CD4-positive, alpha-beta T cell treated with Interleukin-4 for 1 hour (primary cell): ENCODE measurements at places on chromosomes 13 and 19.

- no peak for DNase-seq
Observed at GRCh38 chr19:10915130-10916091, 13.0 kb downstream of the YIPF2 start.

DNA sequence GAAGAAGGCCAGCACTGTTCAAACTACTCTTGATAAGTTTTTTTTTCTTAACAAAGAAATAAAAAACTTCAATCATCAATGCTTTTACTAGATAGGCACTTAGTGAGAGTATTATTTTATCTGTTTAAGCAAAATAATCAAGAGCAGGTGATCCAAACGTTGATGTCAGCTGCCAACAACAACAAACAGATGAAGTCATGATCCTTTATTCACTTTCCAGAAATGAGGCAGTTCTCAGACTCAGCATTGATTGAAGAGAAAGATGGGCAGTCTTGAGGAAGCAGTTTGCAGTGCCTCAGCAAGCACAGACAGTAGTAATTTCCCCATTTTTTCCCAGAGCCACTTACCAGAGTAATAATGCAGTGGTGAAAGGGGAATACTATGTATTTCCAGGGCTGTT lies 38.4 kb upstream of the CSNK1A1L start:
- no peak for DNase-seq

DNA sequence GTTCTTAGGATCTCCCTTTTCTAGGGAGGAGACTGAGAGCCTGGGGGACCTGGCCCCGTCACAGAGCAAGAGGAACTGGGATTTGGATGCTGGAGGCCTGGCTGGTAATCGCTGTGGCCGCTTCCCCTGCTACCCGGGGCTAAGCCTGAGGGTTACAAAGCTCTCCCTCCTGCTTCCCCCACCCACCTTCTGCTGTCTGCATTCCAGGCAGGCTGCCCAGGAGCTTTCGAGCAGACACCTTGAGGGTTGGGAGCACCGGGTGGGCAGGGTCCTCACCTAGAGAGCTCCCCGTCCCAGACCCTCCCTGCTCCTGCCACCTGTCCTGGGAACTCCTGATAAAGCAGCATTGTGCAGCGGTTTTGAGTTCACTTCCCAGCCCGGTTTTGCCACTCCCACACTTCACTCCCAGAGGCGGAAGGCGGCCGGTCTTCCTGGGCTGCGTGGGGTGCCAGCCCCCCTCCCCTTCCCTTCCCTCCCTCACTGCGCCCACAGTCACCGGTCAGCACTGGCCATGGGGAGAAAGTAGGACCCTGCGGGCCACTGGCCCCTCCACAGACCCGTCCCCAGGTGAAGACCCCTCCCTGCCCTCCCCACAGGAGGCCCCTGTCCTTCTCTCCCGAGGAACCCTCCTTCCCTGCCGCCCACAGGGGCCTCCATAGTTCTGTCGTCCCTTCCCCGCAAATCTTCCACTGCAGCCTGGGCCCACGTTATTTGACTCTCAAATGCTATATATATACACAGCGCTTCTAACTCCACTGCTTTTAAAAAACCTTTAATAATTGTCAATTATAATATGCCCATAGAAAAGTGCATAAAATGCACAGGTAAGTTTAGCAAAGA lies 8.1 kb downstream of the PAK4 start:
- DNase-seq: no peak

- no peak for DNase-seq
Observed at GRCh38 chr13:52808842-52809219, 39.6 kb downstream of the PCDH8 start.

DNA sequence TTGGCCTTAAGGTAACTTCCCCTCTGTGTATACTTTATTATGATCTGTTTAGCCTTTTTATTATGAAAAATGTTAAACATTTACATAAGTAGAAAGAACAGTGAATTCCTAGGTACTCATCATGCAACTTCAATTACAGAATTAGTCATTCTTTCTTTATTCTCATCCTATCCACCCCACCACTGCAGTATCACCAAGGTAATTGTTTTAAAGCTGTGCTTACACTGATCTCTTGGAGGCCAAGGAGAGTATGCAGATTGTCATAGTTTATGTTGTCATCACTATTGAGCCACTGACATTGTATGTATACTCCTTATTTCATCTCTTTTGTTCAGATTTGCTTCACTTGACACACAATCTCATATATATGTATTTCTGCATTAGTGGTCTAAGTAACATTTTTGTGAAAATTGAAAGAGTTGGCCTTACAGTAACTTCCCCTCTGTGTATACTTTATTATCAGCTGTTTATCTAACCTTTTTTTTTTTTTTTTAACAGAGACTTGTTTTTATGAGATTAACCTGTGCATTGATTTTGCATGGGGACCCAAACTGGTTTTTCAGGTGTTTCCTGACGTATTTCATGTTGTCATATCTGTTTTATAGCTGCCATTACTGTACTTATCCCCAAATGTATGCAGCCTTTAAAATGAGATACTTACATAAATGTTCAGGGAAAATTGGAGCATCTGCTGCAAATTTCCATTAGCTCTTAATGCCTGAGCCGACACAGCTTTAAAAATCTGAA lies 4.5 kb downstream of the ZNF507 start:
- DNase-seq: no peak

GRCh38 chr13:69737129-69737935 lies 370.3 kb upstream of the ATXN8OS start:
- DNase-seq: no peak

DNA sequence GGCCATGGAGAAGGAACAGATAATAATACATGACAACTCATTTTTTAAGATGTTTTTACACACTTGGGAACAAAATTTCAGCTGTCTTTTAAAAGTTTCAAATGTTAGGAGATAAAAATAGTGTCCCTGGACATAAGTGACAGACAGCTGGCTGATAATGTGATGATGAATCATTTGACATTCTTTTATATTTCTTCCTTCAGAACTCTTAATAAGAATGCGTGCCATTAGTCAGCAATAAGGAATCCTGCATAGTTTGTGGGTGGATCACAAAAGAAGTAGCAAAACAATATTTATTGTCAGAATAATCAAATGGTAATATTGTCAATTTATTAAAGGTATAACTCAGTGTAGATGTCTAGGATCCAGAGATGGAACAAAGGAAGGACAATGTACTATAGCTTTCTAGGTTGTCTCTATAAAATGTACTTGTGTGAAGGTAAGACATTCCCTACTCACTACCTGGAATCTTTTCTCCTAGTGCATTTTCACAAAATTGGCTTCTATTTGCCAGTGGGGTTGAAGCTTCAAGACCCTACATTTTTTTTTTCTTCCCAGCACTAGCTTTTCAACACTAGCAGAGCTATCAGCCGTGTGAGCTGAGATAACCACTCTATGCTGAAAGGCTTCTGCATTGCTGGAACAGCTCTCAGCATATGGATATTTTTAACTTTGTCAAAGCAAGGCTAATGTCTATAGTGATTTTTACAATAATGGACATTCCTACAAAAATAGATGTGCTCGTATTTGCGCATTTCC lies 175.6 kb upstream of the SLITRK6 start:
- DNase-seq: no peak

DNA sequence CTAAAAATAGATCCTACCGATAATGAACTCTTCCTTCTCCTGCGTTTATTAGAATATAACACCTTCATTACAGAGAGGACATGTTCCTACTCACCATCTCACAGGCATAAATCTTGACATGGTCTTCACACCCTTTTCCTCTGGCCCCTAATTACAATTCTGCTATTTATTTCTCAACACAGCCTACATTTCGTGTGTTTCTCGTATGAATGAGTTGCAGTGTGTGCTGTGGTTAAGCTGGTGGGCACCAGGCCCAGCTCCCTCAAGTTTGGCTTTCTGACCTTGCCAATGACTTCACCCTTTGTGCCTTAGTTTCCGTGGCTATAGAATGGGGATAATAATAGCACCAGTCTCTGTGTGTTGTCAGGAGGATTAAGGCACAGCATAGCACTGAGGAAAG lies 12.3 kb upstream of the KATNAL1 start:
- no peak for DNase-seq

DNA sequence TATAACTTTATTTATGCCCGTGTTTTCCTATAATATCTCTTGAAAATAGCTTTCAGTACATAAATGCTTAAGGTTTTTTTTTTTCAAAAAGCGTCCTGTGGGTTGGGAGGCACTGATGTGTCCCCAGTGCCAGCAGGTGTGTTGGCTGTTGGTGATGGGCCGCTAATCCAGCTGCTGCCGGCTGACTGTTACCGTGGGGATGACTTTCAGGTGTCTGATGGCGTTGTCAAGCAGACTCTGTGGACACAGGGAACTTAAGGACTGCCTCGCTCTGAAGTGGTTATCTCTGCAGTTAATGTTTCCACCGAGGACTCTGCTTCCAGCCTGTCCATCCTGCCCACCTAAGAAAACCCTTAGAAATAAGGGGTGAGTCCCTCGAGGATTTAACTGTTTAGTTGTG lies 94.5 kb downstream of the ANKRD10 start:
- no peak for DNase-seq

- no peak for DNase-seq
Observed at GRCh38 chr13:23889615-23890607, 711 bp upstream of the MIPEP start.

DNA sequence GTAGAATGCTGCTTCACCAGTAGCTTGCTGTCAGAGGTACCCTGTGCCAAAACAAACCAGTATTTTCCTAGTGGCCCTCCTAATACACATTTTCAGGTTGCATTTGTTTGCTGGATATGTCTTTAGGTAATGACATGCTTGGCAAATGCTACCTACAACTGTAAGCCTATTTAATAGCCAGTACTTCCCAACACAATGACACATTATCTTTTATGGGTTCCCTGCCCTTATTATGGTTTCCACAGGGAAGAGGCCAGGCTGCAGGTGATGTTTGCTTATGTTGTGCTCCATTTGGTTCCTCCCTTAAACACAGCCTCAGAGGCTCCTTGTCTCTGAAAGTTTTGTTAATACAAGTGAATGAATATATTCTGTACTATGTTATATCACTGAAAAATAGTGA lies 24.7 kb downstream of the FRY start:
- no peak for DNase-seq

- DNase-seq: no peak
Observed at GRCh38 chr13:75404726-75405125, 77.2 kb downstream of the TBC1D4 start.

GRCh38 chr13:87331178-87331577 lies 340.0 kb upstream of the SLITRK5 start:
- DNase-seq: no peak

GRCh38 chr13:39637890-39638289 lies 17.6 kb upstream of the COG6 start:
- no peak for DNase-seq

- DNase-seq: peak; percentile 67
Observed at GRCh38 chr19:43809762-43810696, 7.8 kb upstream of the LYPD5 start.

- no peak for DNase-seq
Observed at GRCh38 chr19:48798937-48799336, 11.9 kb downstream of the BCAT2 start.

GRCh38 chr13:49731766-49732165 lies 40.5 kb upstream of the EBPL start:
- DNase-seq: no peak

- peak; percentile 85 for DNase-seq
Observed at GRCh38 chr19:13100031-13100588, 2.5 kb downstream of the LYL1 start.

DNA sequence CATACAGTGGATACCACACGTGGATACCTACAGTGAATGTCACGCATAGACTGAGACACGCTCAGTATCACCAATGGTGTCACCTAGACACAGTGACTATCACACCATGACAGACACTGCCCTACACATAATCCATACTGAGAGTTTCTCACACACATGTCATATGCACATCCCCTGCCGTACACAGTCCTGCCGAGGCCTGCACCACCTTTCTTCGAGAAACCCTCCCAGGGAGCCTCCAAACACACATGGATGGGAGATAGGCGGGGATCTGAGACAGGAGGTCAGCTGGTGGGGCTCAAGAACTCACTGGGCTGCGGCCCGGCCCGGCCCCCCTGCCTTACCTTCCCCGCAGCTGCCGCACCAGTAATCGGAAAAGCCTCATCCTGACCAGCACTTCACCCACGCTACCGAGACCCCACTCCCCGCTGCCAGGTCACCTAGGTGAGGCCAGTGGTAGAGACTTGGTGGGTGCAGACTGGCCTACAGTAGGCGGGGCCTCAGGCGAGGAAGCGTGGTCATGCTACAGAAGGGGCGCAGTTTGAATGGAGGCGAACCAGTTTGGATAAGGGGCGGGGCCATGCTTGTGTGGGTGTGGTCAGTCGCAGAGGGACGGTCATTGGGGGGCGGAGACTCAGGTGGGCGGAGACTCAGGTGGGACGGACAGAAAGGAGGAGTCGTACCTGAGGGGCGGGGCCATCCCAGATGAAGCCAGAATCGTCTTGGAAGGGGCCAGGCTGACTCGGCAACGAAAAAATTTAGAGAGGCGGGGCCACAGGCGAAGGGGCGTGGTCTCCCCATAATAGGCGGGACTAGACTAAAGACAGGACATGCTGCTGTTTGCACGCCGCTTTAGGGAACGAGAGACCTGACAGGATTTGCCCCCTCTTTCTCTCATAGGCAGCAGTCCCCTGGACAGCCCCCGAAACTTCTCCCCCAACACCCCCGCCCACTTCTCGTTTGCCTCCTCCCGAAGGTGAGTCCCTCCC lies 2.1 kb downstream of the MAST1 start:
- peak; percentile 40 for DNase-seq

GRCh38 chr13:78609464-78610205 lies 6.3 kb upstream of the POU4F1 start:
- no peak for DNase-seq

- DNase-seq: no peak
Observed at GRCh38 chr19:47363758-47364531, 14.8 kb downstream of the DHX34 start.

GRCh38 chr13:113840541-113841352 lies 23.1 kb downstream of the GAS6 start:
- DNase-seq: no peak

- no peak for DNase-seq
Observed at GRCh38 chr19:46385636-46386035, 27.7 kb downstream of the CCDC8 start.

DNA sequence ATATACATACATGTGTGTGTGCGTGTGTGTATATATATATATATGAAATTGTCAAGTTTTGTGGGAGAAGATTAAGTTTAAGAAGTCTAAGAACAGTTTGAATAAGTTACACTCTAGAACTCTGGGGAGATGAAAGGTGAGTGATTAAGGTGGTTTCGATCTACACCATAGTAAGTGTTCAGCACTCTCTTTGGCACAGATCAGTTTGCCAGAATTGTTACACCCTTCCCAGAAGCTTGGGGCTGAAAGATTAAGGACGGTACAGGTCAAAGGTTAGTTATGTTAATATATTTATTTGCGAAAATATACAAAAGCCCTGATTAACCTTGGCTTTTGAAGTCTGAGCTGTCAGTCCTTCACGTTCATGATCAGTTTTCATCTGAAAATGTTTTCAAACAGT lies 309.1 kb downstream of the KLF5 start:
- DNase-seq: no peak

GRCh38 chr19:13873834-13874515 lies 3.0 kb upstream of the NANOS3 start:
- no peak for DNase-seq

GRCh38 chr13:73602295-73602694 lies 531.9 kb downstream of the KLF12 start:
- no peak for DNase-seq

GRCh38 chr13:27362064-27362751 lies 62.2 kb upstream of the GTF3A start:
- peak; percentile 74 for DNase-seq
